Bladder microvascular endothelial cell (primary cell): ENCODE measurements at places on chromosomes 1 and 21. TPM values are rescaled to one million over a fixed set of nuclear protein-coding genes. Genes with fewer than 3 reads are reported as not detected.

PBX1 gene
- total RNA-seq = 3.9 and 4.8 TPM in 2 replicates

HMCN1 gene
- 1.6 and 16.7 TPM in 2 replicates for total RNA-seq

TDRD10 gene
- total RNA-seq = 3.6 and 5.2 TPM in 2 replicates

LCE2C gene
- not detected in 2 replicates for total RNA-seq

AZIN2 gene
- total RNA-seq = 0.16 and 0.76 TPM in 2 replicates
